ENCODE measurements at places on chromosomes 2 and 18. TPM values are rescaled to one million over a fixed set of nuclear protein-coding genes. Genes with fewer than 3 reads are reported as not detected.

Gene KCNJ13
- not detected for total RNA-seq

Gene IL36A
- not detected for total RNA-seq

Gene NPHP1
- 1.3 TPM for total RNA-seq

Gene COLEC12
- 3.6 TPM for total RNA-seq

Gene CRYGB
- total RNA-seq: not detected

Gene PTPN4
- 12.2 TPM for total RNA-seq

Gene HOXD3
- total RNA-seq: 0.26 TPM

Gene SRD5A2
- total RNA-seq: 0.26 TPM

Gene KHK
- total RNA-seq: 7.3 TPM

Gene CXCR2
- not detected for total RNA-seq

Gene IL1F10
- not detected for total RNA-seq

Gene CCDC121
- total RNA-seq: 1.3 TPM

Gene GAREM1
- 16.1 TPM for total RNA-seq

Gene SUCLG1
- total RNA-seq: 51.1 TPM

Gene CENPA
- not detected for total RNA-seq

Gene SERPINB13
- not detected for total RNA-seq

Gene UBE2E3
- total RNA-seq: 30.3 TPM

Gene LGALSL
- total RNA-seq: 8.6 TPM

Gene CROCC2
- not detected for total RNA-seq

Gene EMX1
- total RNA-seq: 0.33 TPM

Gene GCKR
- total RNA-seq: not detected

Gene GTF2A1L
- not detected for total RNA-seq

Gene GALNT13
- 5.7 TPM for total RNA-seq

Measured in body of pancreas (tissue), 4 donors.